DMS 273 treated with DMSO at 0.1 percent for 48 hours (cell line): ENCODE measurements at places on chromosomes 13 and 19.

DNA sequence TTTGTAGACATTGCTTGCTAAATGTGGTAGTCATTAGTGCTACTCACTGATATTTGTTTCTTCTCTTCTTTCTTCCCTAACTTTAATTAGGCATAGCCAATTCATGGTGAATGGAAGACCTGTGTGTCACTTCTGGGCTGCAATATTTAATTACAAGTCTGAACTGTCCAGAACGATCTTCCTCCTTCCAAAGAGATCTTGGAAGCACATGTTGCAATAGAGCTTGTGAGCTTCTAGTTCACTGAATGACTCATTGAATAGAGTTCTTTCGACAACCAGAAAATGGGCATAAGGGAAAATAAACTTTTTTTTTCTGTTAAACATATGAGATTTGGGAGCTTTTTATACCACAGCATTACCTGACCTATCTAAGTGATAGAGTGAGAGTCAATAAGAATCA, 1264.6 kb downstream of the PCDH9 start:
- no peak for DNase-seq

DNA sequence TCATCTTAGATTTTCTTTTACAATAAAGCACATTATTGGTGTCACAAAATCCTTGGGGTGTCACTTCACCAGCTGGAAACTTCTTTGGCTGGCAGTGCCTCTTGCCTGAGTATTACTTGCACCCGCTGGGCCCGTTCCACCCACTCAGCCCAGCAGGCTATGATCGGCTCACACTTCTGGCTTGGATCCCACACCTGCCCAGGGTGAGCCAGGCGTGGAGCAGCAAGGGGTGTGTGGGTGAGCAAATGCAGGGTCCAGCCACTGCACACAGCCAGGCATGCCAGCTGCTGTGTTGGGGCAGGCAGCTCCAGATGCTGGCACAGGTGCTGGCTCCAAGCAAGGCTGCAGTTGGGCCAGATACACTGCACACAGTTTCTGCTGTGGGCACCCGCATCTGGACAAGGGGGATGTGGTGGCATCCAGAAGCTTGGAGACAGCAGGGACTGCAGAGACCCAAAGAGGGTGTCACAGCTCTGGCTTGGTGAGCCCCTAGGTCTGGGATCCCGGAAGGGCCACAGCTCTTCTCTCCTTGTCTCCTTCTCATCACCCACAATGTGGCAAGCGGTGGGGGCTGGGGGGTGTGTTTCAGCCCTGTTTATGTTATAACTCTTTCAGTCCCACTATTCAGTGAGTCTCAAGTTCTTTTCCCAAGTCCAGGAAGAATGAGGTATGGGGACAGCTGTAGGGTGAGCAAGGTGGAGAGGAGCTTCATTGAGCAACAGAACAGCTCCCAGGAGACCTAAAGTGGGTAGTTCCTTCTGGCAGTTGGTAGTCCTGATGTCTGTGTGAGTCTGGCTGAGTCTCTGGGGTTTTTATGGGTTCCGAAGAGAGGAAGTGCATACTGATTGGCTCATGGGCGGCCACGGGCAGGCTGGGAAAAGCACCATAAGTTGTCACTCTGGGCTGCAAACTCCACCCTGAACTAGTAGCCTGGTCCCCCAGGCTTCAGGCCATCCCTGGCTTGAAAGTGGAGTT, 25.3 kb upstream of the TBC1D4 start:
- no peak for DNase-seq

DNA sequence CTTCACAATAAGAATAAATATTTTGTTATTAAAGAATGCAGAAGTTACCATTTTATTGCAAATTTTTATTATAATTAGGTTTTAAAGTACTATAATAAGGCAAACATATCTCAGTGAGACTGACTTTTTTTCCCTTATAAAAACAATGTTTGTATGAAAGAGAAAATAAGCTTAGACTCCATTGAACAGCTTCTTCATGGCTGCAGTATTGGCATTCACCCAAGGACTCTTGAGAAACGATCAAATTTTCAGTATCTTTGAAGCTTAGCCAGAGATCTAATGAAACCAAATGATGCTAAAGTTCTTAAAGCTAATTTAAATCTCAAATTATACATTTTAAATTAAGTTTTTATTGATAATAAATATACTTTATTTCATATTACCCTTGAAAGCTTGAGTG, 128.3 kb downstream of the GGACT start:
- no peak for DNase-seq

- DNase-seq: no peak
Observed at GRCh38 chr13:51943721-51944120, 67.5 kb downstream of the ATP7B start.

- DNase-seq: no peak
Observed at GRCh38 chr13:111880185-111880584, 186.8 kb upstream of the SOX1 start.

DNA sequence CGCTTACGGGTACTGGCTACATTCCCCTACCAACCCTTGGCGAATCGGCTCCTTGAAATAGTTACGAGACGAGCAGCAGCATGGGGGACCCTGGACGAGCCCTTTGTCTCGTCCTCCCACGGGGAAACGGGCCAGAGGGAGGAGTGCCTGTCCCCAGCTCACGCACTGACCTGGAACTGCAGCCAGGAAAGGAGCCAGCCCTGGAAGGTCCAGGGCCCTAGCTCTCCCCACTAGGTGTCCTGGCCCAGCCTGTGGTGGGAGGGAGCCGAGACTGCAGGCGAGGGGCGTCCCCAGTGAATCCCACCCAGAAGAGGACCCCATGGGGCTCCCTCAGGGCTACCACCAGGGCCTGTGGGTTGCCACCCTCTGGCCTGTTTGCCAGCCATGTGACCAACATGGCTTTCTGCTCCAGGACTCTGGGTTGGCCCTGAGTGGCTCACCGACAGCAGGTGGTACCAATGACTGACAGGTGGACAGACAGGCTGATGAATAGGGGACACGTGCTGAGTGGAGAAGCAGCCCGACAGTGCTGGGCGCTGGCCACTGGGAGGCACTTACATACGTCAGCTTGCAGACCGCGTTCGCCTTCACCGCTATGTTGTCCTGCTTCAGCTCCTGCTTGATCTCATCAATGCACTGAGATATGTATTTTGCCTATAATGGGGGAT, 13.2 kb downstream of the AP3D1 start:
- DNase-seq: no peak

DNA sequence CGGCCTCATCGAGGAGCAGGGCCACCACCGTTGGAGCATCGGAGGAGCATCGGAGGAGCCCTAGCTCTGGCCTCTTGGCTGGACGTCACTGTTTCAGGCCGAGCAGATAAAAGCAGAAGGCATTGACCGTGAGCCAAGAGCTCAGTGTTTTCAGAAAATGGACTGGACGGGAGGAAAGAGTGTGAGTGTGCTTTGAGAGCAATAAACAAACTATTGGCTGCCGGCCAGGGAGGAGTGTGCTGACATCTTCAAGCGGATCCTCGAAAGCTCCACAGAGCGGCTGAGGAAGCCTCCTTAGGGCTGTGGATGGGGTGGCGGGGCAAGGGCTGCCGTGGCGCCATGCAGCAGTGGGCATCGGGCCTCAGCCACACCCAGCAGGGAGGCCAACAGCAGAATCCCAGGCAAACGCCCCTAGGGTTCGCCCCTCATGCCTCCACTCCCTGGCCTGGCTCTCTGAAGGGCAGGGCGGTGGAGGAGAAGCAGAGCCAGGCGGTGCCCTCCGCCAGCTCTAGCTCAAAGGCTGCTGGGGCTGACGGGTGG, 41.8 kb downstream of the IRS2 start:
- no peak for DNase-seq

- DNase-seq: no peak
Observed at GRCh38 chr19:3333662-3334061, 32.7 kb upstream of the NFIC start.

GRCh38 chr13:93145199-93145598, 81.4 kb upstream of the GPC6 start:
- DNase-seq: no peak

DNA sequence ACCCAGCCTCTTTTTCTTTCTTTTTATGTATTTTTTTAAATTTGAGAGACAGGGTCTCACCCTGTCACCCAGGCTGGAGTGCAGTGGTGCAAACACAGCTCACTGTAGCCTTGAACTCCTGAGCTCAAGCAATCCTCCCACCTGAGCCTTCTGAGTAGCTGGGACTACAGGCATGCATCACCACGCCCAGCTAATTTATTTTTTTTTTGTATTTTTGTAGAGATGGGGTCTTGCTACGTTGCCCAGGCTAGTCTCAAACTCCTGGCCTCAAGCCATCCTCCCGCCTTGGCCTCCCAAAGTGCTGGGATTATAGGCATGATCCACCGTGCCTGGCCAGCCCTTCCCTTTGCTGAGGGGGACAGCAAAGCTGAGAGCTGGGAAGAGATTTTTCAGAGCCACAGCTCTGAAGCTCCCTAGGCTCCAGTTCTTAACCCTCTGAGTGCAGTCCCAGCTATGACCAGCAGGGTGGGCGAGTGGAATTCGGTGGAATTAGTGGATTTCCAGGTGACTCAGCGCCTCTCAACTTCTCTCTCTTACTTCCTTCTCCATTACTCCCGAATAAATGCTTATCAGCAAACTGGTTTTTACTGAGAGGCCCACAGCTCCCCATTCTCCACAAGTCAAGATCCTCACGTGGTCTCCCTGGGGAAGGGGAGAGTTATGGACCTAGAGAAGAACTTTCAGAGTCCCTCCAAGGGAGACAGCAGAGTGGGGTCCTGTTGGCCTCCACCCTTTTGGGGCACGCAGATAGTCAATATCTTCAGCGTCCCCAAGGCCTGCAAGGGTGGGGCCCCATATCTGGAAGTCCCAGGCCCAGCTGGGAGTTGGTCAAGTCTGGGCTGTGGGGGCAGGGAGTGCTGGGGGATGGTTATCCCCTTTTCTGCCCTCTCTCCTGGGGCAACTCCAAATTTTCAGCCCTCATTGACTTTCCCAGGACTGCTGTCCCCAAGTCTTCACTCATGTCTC, 1.2 kb downstream of the BLVRB start:
- peak; percentile 67 for DNase-seq

DNA sequence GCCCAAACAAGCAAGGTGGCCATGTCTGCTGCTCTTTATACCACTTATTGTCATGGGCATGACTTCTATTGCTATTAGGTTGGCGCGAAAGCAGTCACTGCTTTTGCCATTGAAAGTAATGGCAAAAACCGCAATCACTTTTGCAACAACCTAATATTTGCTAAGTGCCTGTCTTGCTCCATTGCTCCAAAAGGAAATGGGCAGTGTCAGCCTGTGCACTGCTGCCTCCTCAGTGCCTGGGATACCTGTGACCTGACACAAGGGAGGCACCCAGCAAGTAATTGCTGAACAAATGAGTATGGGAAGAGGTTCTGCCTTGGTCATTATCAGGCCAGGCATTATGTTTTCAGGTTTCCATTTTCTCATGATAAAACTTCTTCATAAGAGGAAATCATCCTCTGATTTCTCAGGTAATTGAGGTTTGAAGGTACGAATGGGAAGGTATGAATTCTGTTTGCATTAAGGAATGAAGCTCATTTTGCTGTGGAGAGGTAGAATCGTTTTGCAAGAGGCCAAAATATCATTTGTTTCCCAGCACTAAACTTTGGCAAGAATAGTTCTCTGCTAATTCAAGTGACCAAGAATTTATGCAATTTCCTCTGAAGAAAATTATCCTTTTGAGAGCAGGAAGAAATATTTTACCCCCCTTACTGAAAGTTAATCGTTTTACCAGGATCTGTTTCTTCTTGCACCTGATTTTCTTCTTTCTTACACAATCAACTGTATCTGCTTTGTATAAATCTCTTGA, 128.4 kb upstream of the SPRY2 start:
- DNase-seq: no peak

- no peak for DNase-seq
Observed at GRCh38 chr19:10292789-10293636, 3.3 kb downstream of the ICAM5 start.

DNA sequence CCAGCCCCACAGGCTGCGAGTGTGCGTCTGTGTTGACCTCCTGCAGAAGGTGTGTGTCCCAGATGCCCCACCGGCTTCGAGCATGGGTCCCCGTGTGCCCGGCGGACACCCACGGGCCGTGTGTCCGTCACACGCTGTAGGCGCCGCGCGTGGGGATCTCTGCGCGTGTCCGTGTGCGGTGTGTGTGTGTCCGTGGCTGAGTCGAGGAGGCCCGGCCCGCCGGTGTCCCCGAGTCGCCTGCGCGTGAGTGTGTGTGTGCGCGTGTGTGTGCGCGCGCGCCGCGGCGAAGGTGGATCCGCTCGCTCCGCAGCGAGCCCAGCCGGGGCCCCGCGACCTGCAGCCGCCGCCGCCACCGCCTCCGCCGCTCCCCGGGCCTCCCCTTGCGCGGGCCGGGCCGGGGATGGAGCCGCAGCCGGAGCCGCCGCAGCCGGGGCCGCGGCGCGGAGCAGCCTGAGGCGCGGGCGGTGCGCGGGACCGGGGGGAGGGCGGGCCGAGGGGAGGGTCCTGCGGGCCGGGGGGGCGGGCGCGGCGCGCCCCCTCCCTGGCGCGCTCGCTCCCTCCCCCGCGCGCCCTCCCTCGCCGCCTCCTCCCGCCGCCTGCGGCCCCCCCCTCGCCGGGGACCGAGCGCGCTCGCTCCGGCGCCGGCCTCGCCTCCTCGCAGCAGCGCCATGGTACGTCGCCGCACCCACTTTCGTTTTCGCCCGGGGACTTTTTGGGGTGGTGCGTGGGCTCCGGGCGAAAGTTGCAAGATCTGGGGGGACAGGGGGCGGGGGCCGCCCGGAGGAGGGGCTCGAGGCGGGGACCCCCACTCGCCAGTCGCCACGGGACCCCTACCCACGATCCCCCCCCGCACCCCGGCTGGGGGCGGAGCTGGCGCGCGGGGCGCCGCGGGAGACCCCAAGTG, 7.1 kb upstream of the NFIC start:
- DNase-seq: no peak

DNA sequence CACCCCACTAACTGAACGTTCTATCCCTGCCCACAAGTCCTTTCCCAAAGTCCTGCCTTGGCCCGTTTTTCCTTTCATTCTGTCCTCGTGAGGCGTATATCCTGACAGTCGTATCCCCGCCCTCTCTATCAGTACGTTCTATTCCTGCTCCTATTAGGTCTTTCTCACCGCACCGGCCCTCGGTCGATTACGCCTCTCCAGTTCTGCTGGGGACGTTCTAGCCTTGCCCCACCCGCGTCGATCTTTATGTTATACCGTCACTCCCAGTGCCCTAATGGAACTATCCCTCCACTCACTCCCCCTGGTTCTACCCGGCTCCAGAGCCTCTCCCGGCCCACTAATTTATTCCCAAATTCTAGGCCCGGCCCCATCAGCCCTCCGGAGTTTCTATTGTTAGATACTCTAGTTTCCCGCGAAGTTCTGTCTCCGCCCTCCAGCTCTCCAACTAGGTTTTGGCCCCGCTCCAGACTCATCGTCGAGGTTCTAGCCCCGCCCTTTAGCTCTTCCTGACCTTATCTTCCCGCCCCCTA, 2.0 kb downstream of the PLAUR start:
- no peak for DNase-seq

DNA sequence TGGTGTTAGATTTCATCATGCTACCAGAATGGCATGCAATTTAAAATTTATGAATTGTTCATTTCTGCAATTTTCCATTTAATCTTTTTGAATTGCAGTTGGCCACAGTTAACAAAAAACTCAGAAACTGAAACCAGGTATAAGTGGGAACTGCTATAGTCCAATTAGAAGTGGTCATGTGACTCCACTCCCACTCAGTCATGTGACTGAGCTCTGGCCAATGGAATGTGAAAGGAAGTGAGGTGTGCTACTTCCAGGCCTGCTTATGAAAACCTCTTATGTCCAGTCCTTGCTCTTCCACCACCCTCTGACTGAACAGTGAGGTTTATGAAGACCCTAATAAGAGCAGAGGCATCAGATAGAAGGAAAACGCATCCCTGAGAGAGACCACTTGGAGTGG, 47.0 kb downstream of the DLEU7 start:
- DNase-seq: no peak

- DNase-seq: no peak
Observed at GRCh38 chr13:48317511-48318376, 14.2 kb downstream of the RB1 start.
